ENCODE measurements at places on chromosomes 16 and 17. TPM values are rescaled to one million over a fixed set of nuclear protein-coding genes. Genes with fewer than 3 reads are reported as not detected.

DNA sequence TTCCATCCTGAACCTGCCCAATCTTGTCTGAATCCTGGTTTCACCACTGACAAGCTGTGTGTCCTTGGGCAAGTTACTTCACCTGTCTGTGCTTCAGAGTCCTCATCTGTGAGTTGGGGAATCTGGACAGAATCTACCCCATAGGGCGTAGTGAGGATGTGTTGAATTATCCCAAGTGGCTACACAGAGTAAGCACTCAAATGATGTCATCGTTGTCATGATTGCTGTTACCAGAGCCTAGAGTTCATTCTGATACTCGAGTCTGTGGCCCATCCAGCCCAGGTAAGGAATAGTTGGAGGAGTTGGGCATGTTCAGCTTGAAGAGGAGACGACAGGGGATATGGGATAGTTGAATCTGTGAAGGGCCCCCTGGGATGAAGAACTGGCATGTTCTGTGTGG lies 45.9 kb downstream of the MAPT start:
- ATAC-seq, result no peak

DNA sequence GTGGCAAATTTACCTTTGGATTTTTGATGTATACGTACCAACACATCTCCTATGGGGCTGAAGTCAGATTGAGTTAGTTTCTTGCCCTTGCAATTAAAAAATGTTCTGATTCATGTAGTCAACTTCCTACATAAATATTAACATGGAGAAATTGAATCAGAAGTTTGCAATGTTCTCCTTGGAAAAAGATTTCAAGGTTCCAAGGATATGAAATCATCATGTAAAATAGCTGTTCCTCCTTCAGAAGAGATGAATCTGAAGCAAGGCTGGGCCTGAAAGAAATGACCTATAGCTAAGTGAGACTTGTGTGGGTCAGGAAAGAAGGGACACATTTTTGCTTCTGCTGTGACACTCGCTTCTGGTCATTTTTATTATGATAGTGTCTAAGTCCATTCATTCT lies 131.7 kb downstream of the RGS9 start:
- no peak for ATAC-seq

C16orf89 gene
- total RNA-seq, result not detected

GLP2R gene
- not detected for total RNA-seq

GRCh38 chr17:43914451-43914850 lies 7.1 kb upstream of the MPP2 start:
- ATAC-seq, result no peak

RHBDF1 gene
- 0.24 TPM for total RNA-seq

GRCh38 chr17:78114831-78115723 lies 13.5 kb downstream of the TMC6 start:
- ATAC-seq, result no peak

SEZ6L2 gene
- total RNA-seq, result 0.56 TPM

GCGR gene
- 0.26 TPM for total RNA-seq

DNA sequence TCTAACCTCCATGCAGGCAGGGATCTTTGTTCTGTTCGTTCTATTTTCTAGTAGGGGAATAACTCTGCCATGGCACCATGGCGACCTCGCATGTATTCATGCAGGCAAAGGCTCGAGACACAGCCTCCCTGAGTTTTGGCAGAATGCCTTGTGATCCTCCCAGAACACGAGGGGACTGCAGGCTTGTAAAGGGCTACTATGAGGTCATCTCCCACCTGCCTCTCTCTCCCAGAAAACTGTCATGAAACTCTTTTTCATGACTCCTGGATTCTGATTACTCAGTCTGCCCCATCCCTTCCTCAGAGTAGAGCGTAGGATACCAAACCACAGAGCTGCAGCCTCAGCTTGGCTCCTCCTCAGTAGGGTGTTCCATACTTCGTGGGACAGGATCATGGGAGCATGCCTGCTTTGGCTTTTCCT lies 64.3 kb downstream of the IGF2BP1 start:
- no peak for ATAC-seq

- peak; percentile 45 for ATAC-seq
These were observed 19.6 kb downstream of the DNAH17 start for GRCh38 chr17:78557598-78558039.

KCNH6 gene
- not detected for total RNA-seq

DNA sequence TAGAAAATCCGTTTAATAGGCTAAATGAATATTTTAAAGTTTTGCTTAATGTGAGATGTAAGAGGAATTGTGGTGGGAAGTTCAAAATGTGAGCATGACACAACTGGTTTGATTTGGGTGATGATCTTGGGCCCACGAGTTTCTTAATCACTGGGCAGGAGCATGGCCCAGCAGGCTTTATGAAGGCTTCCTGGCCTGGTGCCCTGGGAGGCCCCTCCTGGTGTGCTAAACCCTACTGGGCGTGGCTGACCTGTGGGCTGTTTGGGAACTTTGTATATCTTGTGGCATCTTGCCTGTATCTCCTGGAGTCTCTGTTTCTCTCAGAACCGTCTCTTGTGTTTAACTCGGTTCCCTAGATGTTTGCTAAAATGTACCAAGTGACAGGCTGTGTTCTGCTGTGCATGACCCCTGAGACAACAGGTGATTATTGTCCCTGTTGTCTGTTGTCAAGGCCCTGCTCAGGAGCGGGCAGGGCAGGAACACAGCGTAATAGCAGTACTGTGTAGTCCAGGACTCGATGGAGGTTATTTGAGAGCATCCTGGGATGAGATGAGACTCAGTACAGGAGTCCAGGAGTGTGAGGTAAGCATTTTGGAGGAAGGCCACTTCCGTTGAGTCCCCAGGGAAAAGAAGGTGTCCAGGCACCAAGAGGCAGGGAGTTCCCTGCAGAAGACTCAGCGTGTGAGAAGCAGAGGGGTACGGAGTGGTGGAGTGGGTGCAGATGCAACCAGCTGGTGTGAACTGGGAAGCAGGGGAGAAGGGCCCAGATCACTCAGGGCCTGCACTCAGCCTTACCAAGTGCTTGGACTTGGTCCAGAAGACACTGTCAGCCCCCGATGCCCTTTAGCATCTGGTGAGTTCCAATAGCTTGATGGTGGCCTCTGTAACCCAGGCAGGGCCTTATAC lies 48.5 kb downstream of the B9D1 start:
- no peak for ATAC-seq

DNA sequence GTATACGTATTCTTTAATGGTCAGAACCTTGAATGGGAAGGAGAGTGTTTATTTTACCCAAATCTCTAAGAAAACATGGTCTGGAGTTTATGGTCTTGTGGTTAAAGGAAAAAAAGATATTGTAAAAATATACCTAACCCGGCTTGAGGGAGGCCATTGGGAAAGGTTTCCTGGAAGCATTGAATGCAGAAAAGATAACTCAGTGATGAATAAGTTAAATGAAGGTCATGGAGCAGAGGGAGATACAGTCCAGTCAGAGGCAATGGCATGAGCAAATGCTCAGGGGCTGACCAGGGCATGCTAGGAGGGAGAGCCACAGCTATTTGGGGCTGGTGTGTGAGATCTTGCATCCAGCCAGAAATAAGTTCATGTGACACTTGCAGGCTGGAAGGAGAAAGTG lies 430.4 kb upstream of the CDH5 start:
- ATAC-seq, result no peak

GRCh38 chr17:81221842-81222619 lies 734 bp downstream of the CEP131 start:
- ATAC-seq, result no peak

DNA sequence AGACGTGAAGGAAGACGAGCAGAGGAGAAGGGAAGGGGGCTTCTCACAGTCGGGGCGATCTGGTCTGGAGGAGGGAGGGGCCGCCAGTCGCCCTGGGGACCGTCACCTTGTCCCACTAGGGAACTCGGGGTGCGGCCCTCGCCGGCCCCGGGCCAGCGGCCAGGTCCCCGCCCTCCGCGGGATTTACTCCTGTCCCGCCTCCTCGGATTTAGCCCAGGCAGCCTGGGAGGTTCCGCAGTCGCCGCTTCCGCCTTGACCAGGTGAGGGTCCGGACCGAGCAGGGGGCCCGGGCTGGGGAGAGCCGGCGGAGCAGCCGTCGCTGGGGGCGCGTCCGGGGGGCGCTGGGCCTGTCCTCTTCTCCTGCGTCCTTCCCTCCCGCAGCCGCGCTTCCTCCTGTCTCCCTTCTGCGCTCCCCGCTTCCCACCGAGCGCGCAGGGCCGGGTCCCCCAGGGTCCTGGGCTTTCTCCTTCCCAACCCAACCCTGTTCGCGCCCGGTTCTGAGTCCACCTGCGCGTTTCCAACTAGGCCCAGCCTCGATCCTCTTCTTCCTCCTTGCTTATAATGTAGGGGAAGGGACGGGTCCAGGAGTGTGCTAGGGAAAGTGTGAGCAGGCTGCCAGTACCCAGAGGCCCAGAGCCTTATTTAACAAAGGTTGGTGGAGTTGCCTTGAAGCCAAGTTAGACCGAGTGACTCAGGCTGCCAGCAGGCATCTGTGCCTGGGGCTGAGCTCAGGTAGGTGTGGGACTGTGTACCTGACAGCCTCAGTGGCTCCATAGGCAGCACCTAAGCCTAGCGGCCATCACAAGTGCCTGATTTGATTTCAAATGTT lies at the start of gene TNK1:
Gene TNK1 (plus strand): TSS at position 235 of the 829 bp plus-strand sequence. CDS start 1,838 bp downstream, outside the sequence.
- no peak for ATAC-seq

DNA sequence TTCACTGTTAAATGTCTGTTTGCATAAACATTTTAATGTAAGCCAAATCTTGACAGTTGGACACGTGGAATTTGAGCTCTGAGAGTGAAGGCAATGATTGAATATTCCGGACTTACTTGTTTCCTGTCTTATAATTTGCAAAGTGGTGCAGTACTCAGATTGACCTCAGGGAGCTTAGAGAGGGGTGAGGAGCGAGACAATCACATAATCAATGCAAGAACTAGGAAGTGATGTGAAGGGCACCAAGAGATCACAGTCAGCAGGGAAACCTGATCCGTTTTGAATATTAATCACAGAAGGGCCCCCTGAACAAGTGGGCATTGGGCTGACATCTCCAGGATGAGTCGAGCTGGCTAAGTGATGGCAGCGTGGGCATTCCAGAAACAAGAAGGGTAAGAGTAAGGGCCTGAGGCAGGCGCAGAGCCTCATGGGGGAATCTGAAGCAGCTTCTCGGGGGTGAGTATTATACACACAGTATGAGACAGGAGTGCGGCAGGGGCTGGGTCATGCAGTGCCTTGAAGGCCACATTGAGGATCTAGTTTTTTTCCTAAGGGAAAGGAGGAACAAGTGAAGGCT lies 26.1 kb downstream of the TEX2 start:
- ATAC-seq, result no peak

- ATAC-seq, result no peak
These were observed 98.7 kb downstream of the TRIM37 start for GRCh38 chr17:59007995-59008394.

GRCh38 chr16:68645494-68646388 lies 631 bp downstream of the CDH3 start:
- ATAC-seq, result peak; percentile 23

Measured in activated T-helper 17 cell treated with anti-CD3 and anti-CD28 coated beads, Interleukin-2, amount 50 U/mL, for 72 hours (primary cell).